Activated CD4-positive, alpha-beta T cell treated with anti-CD3 and anti-CD28 coated beads, Interleukin-2, amount 10 ng/mL, durations not matched to agents 24 days and 14 days (primary cell): ENCODE measurements at places on chromosomes 2 and 18.
A peak's percentile ranks its signal among the peaks of the same experiment; 100 is the strongest.

DNA sequence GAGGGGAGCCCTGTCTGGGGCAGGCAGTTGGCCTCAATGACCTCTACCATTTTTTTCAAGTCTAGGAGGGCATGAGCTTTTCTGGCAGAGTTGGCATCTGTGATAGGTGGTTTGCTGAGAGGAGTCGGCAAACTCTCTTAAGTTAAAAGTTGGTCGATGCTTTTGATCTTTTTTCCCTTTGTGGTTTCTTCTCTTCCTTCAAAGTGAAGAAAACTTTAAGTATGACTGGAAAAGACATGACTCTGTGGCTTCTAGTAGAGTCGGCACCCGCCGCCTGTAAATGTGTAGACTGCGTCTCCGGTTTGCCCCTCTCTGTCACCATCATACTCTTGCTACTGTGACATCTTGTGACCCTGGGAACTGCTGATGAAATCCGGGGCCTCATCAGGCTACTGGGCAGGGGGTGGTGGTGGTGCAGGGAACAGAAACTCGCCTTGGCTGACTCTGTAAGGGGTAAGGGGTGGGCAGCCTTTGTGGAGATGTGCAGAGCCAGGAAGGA, 21.1 kb downstream of the INPP5D start:
- DNase-seq: peak; percentile 88

- DNase-seq: no peak
Observed at GRCh38 chr2:37800176-37800858, 124.8 kb upstream of the RMDN2 start.

DNA sequence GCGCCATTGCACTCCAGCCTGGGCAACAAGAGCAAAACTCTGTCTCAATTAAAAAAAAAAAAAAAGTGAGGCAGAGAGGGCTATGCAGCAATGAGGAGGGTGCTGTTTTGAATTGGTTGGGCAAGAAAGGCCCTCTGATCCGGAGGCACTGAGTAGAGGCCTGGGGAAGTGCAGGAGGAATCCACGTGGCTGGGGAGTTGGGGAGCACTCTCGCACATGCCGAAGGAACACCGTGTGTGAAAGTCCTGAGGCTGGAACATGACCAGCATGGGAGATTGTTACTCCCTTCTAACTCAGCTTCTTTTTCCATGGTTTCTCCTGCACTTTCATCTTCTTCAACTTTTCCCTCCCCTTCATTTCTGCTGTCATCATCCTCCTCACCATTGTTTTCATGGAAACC, 347.9 kb upstream of the HS6ST1 start:
- no peak for DNase-seq

DNA sequence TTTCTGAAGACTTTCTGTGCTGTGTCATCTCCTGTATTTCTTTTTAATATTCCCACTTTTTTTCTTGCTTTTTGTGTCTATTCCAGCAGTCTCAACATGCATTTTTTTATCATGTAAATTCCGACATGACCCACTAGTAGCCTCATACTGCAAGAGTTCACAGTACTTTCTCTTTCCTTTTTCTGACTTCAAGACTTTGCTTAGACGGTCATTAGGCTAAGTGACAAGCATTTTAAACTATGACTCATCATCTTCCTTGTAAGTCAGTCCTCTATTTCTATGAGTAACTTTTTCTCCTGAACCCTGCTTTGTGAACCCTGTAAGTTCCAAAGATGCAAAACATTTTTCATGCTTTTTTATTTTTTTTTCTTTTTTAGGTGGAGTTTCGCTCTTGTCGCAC, 381.2 kb downstream of the TXNL1 start:
- no peak for DNase-seq

DNA sequence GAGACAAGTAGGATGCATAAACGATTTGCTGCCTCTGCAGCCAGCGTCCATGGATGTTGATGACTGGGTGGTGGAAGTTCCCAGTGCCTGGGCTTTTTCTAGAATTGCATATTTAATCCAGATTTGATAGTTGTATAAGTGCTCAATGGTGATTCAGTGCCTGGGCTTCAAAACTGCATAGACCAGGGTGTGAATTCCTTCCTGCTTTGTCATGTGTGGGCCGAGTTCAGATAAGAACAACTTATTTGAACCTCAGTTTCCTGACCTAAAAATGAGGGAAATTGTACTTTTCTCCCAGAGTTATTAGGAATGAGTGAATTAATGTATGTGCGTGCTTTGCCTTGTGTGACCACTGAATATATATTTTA, 154.6 kb downstream of the WDSUB1 start:
- no peak for DNase-seq
